ENCODE measurements at places on chromosomes 5 and 9.

GRCh38 chr9:91034521-91034920, 232.9 kb downstream of the SYK start:
- no peak for DNase-seq

GRCh38 chr5:112604732-112605630, 132.7 kb upstream of the APC start:
- DNase-seq, result no peak

GRCh38 chr9:36903541-36904435, 130.3 kb downstream of the PAX5 start:
- no peak for DNase-seq

DNA sequence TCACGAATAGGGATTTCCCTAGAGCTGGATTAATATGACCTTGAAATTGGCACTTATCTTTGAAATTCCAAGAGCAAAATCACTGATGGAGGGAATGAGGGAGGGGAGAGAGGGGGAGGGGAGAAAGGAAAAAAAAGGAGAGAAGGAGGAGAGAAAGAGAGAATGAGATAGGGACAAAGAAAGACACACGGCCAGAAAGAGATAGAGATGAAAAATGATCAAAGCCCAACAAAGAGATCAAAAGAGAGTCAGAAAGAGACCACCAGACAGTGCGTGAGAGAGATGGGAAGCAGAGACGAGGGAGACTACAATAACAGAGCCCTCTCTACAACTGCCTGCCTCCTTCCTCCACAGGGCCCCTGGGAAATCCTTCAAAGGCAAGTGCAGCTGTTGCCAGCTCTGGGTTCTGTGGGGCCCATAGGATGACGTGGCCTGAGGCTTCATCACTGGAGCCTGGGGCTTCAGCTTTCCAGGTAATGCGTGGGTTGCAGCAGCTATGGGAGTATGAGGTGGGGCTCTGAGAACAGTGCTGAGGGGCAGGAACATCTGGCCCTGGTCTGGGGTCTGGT, 58.3 kb upstream of the SHB start:
- DNase-seq, result no peak

- DNase-seq, result no peak
These were observed 27.7 kb downstream of the GRAMD2B start for GRCh38 chr5:126450907-126451306.

GRCh38 chr9:12629067-12629466, 64.1 kb upstream of the TYRP1 start:
- DNase-seq, result no peak

- no peak for DNase-seq
These were observed 71.4 kb upstream of the STARD4 start for GRCh38 chr5:111583758-111584203.

DNA sequence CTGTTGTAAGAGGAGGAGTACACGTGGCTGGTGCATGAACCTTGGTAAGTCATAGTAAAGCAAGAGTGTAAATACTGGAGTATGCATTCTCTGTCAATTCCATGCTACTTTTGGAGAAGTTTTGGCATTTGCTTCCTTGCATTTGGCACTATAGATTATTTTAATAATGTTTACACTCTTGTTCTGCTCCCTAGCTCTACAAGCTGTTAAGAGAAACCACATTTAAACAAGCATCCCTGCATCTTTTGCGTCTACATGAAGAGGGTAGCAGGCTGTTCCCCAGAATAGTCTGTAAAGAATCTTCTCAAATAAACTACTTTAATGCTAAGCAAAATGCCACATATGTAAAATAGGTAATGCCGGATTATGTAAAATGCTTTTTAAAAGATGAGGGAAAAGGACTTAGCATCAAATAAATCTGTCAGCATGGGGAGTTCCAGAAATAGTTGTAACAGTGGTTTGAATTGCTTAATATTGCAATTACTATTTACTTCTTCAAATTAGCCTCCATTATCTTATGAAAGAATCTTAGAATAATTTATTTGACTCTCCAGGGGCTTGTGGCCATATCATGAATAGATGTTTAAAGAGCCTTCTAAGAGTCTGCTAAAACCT, 2127.3 kb upstream of the WWC1 start:
- DNase-seq, result no peak

- DNase-seq, result no peak
These were observed at the start of gene SLC12A7 for GRCh38 chr5:1111727-1112289. Gene SLC12A7, minus strand, starts transcription at chr5:1112063. Its CDS starts 72 bp downstream, at chr5:1111991.

DNA sequence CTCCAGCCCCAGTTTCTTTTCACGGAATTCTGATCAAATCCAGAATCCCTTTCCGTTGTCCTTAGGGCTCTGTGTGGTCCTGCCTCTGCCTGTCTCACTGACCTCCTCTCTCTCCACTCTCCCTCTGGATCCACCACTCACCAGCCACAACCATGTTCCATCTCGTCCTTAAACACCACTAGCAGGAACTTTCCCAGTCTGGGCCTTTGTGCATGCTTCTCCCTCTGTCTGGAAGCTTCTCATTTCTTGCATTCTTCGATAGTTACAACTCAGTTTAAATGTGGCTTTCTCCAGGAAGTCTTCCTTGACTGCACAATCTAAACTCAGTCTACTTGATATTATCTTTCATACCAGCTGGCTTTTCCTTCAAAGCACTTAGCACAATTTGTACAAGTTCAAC, 117.7 kb upstream of the MSX2 start:
- DNase-seq, result no peak

DNA sequence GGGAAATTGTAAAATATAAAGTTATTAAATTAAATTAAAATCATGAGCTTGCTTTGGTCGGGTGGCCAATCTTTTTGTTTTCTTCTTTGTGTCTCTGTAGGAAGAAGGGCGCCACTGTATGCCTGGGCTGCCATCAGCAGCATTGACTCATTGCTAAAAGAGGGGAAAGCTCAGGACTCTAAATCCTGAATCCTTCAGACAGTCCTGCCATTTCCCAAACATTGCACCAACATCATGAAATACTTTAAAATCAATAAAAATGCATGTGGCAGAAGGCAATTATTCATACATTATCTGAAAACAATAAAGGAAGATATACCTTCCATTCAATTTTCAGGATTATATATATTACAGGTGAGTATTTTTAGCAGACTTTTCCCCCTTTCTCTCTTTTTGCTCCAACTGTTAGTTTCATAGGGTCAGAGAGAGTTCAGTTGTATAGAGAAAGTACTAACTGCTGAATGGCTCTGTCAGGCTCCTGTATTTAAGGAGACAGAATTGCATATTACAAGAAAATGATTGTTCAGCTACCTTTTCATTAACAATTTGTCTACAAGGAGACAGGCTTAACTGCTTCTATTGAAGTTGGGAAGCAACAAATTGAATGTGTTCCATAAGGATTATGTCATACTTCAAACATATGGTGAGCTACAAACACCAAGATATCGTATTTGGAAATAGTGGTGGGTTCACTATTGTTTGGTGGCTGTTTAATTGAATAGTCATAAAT, 95.7 kb downstream of the ATPSCKMT start:
- DNase-seq, result no peak

DNA sequence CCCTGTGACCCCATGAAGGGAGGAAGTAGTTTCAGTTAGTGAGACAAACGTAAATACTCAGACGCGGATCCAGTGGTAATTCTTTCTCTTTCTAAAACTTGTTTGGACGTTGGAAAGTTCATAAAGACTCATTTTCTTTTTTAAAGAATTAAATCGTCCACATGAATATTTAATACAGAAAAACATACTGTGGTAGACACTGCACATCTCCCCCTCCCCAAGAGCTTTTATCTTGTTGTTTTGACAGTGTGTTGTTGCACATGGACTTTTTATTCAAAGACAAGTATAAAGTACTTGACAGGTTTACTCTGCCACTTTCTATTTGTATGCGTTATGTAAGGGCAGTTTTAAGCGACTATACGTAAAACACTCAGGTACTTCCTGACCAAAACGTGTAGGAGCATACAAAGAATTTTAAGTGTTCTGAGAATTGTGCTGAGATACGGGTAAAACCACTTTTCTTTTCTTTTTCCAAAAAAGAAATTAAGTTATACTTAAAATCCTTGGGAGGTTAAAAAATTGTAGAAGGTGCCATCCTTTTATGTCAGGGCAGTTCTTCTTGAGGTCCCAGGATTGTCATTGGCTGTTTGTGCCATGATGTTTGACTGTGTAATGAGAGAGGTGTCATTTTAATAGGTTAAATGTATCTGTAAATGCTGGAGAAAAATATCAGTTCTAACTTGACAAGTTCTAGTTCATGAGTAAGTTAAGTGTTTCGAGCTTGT, 1.3 kb downstream of the NIPBL start:
- no peak for DNase-seq

GRCh38 chr5:168059131-168059530, 232.3 kb upstream of the WWC1 start:
- no peak for DNase-seq

- no peak for DNase-seq
These were observed 456.5 kb upstream of the CDH9 start for GRCh38 chr5:27494887-27495286.

DNA sequence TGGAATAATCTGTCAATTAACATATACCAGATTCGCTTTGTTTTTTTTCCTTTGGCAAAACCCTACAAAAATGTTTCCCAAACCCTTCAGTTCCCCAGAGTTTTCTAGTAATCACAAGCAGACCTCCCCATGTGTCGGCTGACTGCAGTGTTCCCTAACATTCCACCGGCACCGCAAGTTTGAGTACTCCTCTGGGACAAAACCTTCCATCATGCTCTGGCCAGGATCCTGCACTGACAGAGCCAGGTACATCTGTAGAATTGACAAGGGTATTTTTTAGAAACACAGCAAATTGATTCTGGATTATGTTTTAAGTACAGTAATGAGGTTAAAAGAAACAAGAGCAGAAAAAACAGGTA, 174.7 kb downstream of the GAS1 start:
- DNase-seq, result no peak

GRCh38 chr5:139058121-139058520, 140.0 kb downstream of the SIL1 start:
- no peak for DNase-seq

GRCh38 chr5:19270153-19270552, 717.8 kb downstream of the CDH18 start:
- DNase-seq, result no peak

GRCh38 chr5:166088389-166089039, 2202.9 kb upstream of the WWC1 start:
- no peak for DNase-seq

- DNase-seq, result no peak
These were observed 169.2 kb downstream of the AUH start for GRCh38 chr9:91192381-91193086.

- DNase-seq, result no peak
These were observed 9.1 kb upstream of the RFK start for GRCh38 chr9:76403352-76403751.

GRCh38 chr5:7894439-7894838, 25.5 kb downstream of the MTRR start:
- DNase-seq, result no peak

- DNase-seq, result no peak
These were observed 107.5 kb upstream of the MVB12B start for GRCh38 chr9:126219166-126219565.

GRCh38 chr9:5395428-5395827, 42.3 kb downstream of the PLGRKT start:
- DNase-seq, result no peak
